ENCODE measurements at places on chromosomes 16 and 17. TPM values are rescaled to one million over a fixed set of nuclear protein-coding genes. Genes with fewer than 3 reads are reported as not detected.
A peak's percentile ranks its signal among the peaks of the same experiment; 100 is the strongest.

GRCh38 chr17:42704490-42704836 lies 22.1 kb downstream of the CNTNAP1 start:
- no peak overlapping the region for H3K4me3 ChIP-seq
- H3K4me1 ChIP-seq = no peaks in the 10 kb centered on the region
- no peaks in the 10 kb centered on the region for H3K27me3 ChIP-seq
- no peak for DNase-seq

DNA sequence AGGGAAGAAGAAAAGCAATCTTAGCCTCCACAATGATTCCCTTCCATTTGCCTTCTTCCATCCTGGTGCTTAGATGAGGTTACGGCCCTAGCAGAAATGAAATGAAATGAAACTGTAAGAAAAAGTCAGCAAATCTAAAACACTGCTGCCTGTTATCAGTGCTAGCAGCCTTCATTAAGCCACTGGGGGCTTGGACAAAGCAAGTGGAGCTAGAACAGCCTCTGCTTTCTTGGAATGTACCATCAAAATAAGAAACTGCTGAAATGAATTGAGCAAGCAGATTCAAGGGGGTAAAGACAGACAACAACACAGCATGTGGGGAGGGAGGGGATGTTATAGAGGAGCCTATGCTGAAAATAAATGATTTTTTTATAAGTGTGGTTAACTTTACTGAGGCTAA lies 5.1 kb downstream of the ANKFN1 start:
- H3K27me3 ChIP-seq = peaks cover 21% of the 10 kb centered on the region
- no peaks in the 10 kb centered on the region for H3K36me3 ChIP-seq
- no peak overlapping the region for H3K4me3 ChIP-seq
- H3K27ac ChIP-seq = no peak overlapping the region
- no peaks in the 10 kb centered on the region for H3K4me1 ChIP-seq
- no peak for DNase-seq

The EEF2K gene
- 31.0 TPM for total RNA-seq

DNA sequence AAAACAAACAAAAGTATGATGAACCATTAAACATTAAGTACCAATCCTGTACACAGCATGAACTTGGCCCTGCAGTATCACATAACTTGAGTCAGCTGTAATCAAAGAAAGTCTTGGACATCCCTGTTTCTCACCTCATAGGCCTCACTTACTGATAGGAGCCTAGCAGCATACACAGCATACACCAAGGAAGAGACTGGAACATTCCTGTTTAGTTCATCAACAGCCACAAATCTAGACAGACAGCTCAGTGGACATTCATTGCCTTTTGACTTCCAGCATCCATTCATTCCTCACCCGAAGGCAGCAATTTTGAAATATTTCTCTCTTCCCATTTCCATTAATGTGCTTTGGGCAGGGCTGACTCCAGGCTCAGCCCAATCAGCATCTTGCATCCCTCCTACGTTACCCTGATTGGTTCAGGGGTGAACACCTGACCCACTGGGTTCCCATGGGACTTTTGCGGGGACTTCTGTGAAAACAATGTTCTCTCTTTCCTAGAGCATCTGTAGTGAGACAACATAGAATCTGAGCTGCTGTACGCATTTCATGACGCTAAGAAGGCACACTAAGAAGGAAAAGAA lies 336.7 kb upstream of the ZFHX3 start:
- H3K36me3 ChIP-seq = no peaks in the 10 kb centered on the region
- H3K27me3 ChIP-seq = no peaks in the 10 kb centered on the region
- DNase-seq = no peak

DNA sequence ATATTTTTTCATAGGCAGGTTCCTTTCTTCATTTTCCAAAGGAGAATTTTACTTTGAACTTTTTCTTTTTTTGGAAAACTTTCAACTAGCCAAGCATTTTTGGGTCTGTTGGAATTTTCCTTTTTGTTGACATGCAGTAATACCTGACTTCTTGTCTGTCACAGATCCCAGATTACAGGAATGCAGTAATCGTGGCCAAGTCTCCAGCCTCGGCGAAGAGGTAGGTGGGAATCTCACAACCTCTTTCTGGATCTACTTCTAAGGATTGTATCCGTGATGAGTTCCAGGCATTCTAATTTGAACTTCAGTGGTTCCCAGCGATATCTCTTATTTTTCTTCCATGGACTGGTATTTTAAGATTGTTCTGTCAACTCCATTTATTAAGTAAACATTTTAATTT lies 31.7 kb downstream of the PRPSAP2 start:
- no peak overlapping the region for H3K27ac ChIP-seq
- H3K27me3 ChIP-seq = no peaks in the 10 kb centered on the region
- DNase-seq = no peak
- H3K36me3 ChIP-seq = peaks cover 16% of the 10 kb centered on the region
- no peak overlapping the region for H3K4me3 ChIP-seq

The TBC1D24 gene
- total RNA-seq = 24.6 TPM

DNA sequence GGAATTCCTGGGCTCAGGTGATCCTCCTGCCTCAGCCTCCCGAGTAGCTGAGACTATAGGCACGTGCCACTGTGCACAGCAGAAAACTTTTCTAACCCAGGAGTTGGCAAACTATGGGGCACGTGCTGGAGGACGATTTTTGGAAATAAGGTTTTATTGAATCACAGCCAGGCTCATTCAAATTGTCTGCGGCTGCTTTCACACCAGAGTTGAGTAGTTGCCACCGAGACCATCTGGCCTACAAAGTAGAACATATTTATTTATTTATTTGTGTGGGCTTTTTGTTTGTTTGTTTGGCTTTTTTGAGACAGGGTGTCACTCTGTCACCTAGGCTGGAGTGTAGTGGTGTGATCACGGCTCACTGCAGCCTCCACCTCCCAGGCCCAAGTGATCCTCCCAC lies 7.4 kb upstream of the PGS1 start:
- H3K27me3 ChIP-seq = no peaks in the 10 kb centered on the region
- H3K4me1 ChIP-seq = peaks cover 5% of the 10 kb centered on the region
- no peaks in the 10 kb centered on the region for H3K36me3 ChIP-seq
- no peak overlapping the region for H3K27ac ChIP-seq

- H3K4me3 ChIP-seq = peak overlapping the region; percentile 18
- no peaks in the 10 kb centered on the region for H3K27me3 ChIP-seq
- H3K27ac ChIP-seq = no peak overlapping the region
- H3K36me3 ChIP-seq = no peaks in the 10 kb centered on the region
- H3K4me1 ChIP-seq = peaks cover 13% of the 10 kb centered on the region
Observed at GRCh38 chr17:62968445-62968923, 2.4 kb downstream of the TANC2 start.

The ABR gene
- total RNA-seq = 58.5 TPM

The FZD2 gene
- 12.8 TPM for total RNA-seq

The HOXB1 gene
- total RNA-seq = not detected

GRCh38 chr17:75454193-75454592 lies 2.2 kb upstream of the TMEM94 start:
- no peak overlapping the region for H3K27ac ChIP-seq
- H3K4me3 ChIP-seq = no peak overlapping the region
- H3K36me3 ChIP-seq = no peaks in the 10 kb centered on the region
- peaks cover 14% of the 10 kb centered on the region for H3K4me1 ChIP-seq

DNA sequence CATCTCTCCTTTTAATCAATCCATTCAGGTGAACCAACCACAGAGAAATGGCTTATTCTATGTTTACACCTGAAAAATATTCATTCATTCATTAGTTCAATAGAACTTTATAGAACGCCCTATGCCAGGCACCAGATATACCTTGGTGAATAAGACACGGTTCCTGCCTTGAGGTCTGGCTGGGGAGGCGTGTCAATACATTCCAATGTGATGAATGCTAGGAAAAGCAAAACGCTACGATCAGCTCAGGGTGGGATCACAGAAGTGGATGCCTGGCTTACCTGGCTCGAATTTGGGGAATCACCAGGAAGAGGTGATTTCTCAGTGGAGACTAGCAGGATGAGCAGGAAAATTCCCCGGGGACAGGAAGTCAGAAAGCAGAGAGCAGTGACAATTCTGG lies 17.5 kb upstream of the WFIKKN2 start:
- H3K4me3 ChIP-seq = peak overlapping the region; percentile 50
- H3K4me1 ChIP-seq = peaks cover 20% of the 10 kb centered on the region
- no peaks in the 10 kb centered on the region for H3K36me3 ChIP-seq
- no peaks in the 10 kb centered on the region for H3K27me3 ChIP-seq
- DNase-seq = peak; percentile 42
- H3K27ac ChIP-seq = peak overlapping the region; percentile 20

DNA sequence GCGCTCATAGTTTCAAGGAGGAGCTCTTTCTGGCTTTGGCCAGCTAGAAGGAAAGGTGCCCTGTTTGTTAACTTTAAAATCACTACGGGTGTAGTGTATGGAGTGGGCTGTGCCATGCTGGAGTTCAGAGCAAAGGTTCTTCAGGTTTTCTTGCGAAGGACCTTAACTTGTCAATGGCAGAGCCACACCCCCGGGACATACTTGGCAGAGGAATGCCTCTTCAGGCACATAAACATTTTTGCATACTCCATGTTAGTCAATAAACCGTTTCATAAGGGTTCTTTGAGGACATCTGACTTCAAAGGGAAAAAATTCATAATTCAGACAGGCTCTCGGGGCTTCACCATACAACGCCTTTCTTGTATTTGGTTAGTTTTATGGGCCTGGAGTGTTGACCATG lies 113.0 kb upstream of the PLCG2 start:
- no peak overlapping the region for H3K4me3 ChIP-seq
- H3K4me1 ChIP-seq = no peaks in the 10 kb centered on the region
- DNase-seq = no peak
- H3K27me3 ChIP-seq = no peaks in the 10 kb centered on the region

- no peak overlapping the region for H3K27ac ChIP-seq
- H3K4me3 ChIP-seq = no peak overlapping the region
- H3K4me1 ChIP-seq = no peaks in the 10 kb centered on the region
- H3K36me3 ChIP-seq = no peaks in the 10 kb centered on the region
Observed at GRCh38 chr16:19817122-19817521, 67.5 kb downstream of the GPRC5B start.

- no peaks in the 10 kb centered on the region for H3K36me3 ChIP-seq
- H3K27ac ChIP-seq = no peak overlapping the region
- no peaks in the 10 kb centered on the region for H3K27me3 ChIP-seq
- H3K4me1 ChIP-seq = no peaks in the 10 kb centered on the region
- H3K4me3 ChIP-seq = no peak overlapping the region
- no peak for DNase-seq
Observed at GRCh38 chr17:29826114-29826692, 103.8 kb downstream of the SSH2 start.

The CORO6 gene
- total RNA-seq = 8.7 TPM

GRCh38 chr17:9647014-9647413 lies 1.7 kb downstream of the USP43 start:
- no peak for DNase-seq
- no peaks in the 10 kb centered on the region for H3K27me3 ChIP-seq
- H3K4me1 ChIP-seq = peaks cover 37% of the 10 kb centered on the region
- H3K4me3 ChIP-seq = no peak overlapping the region
- no peak overlapping the region for H3K27ac ChIP-seq

DNA sequence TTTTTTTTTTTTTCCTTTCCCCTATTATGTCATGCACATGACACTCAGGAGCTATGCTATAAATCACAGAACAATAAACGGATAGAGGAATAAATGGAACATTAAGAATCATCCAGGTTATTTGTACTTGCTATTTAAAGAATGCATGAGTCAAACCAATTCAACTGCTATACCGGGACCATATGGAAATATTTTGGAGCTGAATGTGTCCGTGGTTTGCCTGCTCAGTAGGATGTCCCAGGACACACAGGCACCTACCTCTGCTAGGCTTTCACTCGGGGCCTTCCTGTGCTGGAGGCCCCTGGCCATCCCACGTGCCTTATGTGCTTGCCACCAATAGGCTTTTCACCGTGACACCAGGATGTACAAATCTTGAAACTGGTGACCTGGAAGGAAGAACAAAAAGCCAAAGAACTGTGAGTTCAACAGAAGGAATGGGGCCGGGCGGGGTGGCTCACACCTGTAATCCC lies 15.3 kb upstream of the SEC14L1 start:
- H3K4me3 ChIP-seq = peak overlapping the region; percentile 39
- H3K27me3 ChIP-seq = no peaks in the 10 kb centered on the region
- H3K36me3 ChIP-seq = no peaks in the 10 kb centered on the region

DNA sequence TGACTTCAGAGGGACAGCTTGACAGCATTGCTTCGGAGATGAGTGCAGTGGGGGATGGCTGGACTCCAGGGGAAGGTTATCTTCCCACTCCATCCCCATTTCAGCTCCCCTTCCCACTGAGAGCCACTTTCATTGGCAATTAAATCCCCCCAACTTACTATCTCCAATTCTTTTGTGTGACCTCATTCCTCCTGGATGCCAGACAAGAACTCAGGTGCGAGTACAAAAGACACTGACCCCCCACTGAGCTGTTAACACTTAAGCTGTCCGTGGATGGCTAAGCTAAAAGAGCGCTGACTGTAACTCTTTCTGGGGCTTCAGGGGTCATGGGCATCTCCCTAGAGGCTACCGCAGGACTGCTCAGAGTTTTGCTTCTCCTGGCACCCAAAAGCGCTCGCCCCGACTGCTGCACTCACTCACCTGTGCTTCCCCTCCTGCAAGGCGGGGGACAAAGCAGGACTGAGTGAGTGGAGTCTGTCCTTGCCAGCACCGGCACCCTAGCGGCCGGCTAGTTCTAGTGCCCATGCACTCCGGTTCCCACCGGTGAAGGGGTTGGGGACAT lies 44.8 kb upstream of the FBXO47 start:
- H3K36me3 ChIP-seq = no peaks in the 10 kb centered on the region
- no peak overlapping the region for H3K4me3 ChIP-seq
- no peak overlapping the region for H3K27ac ChIP-seq
- H3K4me1 ChIP-seq = peaks cover 12% of the 10 kb centered on the region

GRCh38 chr17:54864636-54865356 lies 35.9 kb upstream of the TOM1L1 start:
- H3K27me3 ChIP-seq = peaks cover 5% of the 10 kb centered on the region
- no peak overlapping the region for H3K27ac ChIP-seq
- H3K36me3 ChIP-seq = no peaks in the 10 kb centered on the region

- H3K27ac ChIP-seq = no peak overlapping the region
- no peak overlapping the region for H3K4me3 ChIP-seq
- DNase-seq = peak; percentile 0
- H3K4me1 ChIP-seq = no peaks in the 10 kb centered on the region
- no peaks in the 10 kb centered on the region for H3K36me3 ChIP-seq
- no peaks in the 10 kb centered on the region for H3K27me3 ChIP-seq
Observed at GRCh38 chr16:65117811-65118448, 3.9 kb downstream of the CDH11 start.

The PRR11 gene
- total RNA-seq = 86.7 TPM

DNA sequence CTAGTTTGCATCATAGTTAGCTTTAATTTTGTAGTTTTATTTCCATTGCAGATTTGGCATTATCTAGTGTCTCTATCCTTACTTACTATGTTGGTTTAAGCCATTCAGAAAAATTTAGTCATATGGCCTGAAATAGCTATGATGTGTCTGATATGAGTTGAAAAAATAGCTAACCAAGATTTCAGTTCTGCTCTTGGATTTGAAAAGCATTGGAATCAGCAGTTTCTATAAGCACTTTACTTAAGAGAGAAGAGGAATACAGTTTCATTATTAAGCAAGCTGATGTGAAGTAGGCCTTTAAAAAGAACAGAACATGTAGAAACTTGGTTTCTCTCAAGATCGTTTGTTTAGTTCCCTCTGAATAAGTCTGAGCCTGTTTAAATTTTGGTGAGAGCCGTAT lies 25.9 kb downstream of the LPCAT2 start:
- no peak overlapping the region for H3K4me3 ChIP-seq
- peaks cover 3% of the 10 kb centered on the region for H3K36me3 ChIP-seq
- H3K27me3 ChIP-seq = no peaks in the 10 kb centered on the region
- H3K27ac ChIP-seq = no peak overlapping the region
- H3K4me1 ChIP-seq = no peaks in the 10 kb centered on the region

All from HCT116 (cell line).